Fibroblast of skin of right quadriceps (primary cell): ENCODE measurements at places on chromosomes 5 and 9.

- DNase-seq = peak; percentile 53
These were observed 122.1 kb upstream of the ADAMTS16 start for GRCh38 chr5:5017827-5018577.

- no peak for DNase-seq
These were observed 59.8 kb downstream of the PHF2 start for GRCh38 chr9:93636172-93636661.

GRCh38 chr5:137199966-137200365 lies 299.2 kb downstream of the SPOCK1 start:
- DNase-seq = peak; percentile 76

DNA sequence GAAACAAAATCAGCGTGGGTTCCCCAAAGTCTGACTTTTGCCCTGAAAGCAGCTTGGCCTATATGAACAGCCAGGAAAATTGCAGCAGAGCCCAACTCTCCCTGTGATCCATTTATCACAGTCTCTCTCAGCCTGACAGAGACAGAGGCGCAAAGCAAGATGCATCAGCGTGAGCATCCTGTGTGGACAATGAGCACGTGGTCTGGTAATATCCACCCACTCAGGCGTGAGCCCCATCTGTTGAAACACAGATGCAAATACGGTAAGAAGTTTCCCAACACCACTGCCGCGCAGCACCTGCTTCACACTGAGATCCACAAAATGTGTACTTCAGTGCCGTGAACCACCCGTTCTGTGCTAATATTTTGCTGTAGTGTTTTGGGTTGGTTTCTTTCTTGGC lies 114.6 kb downstream of the MRPL36 start:
- DNase-seq = no peak

GRCh38 chr5:91228188-91228587 lies 154.9 kb downstream of the ARRDC3 start:
- no peak for DNase-seq

GRCh38 chr9:125428902-125429467 lies 167.4 kb downstream of the GAPVD1 start:
- DNase-seq = no peak

DNA sequence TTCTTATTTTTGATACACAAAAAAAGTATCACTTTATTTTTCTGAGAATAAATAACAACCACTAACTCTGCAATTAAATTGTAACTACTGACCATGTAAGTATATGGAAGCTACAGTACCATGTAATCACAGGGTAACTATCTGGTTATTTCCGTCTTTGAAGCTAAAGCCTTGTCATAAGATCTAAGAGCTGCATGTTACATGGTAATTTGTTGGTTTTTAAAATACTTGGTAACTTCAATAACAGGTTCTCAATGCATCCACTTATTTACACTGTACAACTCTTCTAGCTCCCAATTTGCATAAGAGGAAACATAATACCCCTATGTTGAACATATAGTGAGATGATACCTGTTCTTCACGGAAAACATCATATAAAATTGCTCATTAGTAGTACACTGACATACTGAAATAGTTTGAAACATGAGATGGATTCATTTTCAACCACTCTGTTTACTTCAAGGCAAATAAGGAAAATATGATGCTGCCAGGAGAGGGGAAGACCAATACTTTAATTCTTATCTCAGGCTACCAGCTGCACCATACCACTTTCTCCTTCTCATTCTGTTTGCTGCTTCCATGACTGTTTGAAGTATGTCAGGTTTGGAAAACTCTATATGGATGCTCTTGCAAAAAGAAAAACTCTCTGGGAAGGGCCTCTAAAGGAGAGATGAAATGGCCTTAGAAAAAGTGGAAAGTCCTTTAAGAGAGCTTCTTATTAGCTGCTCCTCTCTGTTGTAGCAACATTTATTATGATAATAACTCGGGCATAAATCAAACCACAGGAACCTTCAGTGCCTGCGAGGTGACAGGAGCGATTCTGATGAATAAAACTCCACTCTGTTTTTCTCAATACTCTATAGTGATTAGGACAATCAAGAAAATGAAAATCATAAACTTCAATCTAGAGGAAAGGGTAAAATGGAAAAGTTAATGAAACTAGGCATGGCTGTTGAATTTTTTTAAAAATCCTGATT lies 150.2 kb downstream of the KIAA0825 start:
- no peak for DNase-seq

DNA sequence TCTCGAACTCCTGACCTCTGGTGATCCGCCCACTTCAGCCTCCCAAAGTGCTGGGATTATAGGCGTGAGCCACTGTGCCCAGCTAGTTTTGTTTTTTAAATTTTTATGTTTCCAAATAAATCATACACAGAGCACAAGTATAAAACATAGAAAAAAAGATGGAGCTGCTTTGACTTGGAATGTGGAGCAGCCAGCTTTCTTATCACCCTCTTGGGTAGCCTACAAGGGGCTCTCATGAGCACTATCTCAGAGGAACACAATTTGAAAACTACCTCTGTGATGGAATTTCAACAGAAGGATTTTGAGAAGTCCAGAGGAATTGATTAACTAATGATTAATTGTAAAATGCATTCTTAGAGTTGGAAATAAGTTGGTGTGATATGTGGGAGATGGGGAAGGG lies 45.9 kb downstream of the NSD1 start:
- DNase-seq = no peak

GRCh38 chr5:162243651-162244050 lies 176.1 kb downstream of the GABRG2 start:
- no peak for DNase-seq

DNA sequence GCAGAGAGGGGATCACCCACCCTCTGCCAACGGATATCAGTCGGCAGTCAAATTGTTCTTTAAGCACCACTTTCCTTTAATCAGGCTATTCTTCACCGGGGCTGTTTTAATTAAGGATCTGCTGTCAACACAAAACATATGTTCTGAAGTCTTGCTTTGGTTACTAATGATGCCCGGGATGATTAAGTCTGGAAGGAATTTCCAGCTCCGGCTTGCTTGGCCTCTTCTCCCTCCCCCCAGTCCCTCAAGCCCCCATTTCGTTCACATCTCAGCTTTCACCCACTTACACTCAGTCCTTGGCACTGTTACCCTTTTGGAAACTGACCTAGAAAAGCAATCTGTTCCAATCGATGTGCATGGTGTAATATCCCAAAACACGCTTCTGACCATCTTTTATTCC lies 74.7 kb downstream of the MSX2 start:
- DNase-seq = peak; percentile 91

DNA sequence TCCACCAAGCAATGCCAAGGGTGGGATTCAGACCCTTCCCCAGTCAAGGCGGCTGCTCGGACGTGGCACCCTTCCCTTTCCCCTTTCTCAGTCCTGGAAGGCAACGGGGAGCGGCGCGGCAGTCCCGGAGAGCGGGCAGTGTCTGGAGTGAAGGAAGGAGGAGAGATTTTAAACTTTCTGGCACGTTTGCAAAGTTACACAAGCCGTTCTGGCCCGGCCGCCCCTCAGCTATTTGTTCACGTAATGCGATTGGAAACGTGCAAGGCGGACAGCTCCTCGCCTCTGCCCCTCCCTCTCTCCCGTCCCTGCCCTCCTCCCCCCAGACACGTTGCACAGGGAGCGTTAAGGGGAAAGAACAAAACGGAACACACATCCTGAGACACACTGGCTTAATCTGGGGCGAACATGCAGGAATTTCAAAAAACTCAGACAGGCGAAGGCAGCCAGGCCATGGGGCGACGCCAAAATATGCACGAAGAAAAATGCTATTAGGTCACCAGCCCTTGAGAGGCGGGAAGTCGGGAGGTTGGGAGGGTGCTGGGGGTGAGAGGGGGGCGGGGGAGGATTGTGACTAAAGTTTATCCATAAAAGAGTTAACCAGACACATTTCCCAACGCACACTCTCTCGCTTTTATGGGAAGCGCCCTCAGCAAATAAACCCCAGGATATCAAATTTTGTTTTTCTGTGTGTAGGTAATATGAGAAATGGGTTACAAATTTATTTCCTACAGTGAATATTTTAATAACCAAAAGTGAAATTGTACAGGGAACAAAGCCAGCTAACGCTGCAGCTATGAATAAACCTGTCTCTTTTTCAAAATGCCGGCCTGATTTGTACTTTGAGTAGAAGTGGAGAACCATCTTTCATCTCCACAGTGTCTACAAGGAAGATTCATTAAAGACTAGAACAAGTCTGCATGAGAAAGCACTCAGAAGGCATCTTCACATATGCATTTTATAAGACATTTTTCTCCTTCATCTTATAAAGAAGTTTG lies at the start of gene LOX:
Gene LOX, minus strand, starts transcription at position 144 of the 995 bp plus-strand sequence. CDS start 274 bp downstream, outside the sequence.
- DNase-seq = peak; percentile 99

GRCh38 chr9:38060681-38061080 lies 8.3 kb downstream of the SHB start:
- no peak for DNase-seq

- DNase-seq = peak; percentile 94
These were observed 815.5 kb downstream of the TLE1 start for GRCh38 chr9:80873861-80874260.

GRCh38 chr5:91651704-91652103 lies 268.6 kb upstream of the ARRDC3 start:
- DNase-seq = no peak
